ENCODE measurements at places on chromosomes 2 and 18.

DNA sequence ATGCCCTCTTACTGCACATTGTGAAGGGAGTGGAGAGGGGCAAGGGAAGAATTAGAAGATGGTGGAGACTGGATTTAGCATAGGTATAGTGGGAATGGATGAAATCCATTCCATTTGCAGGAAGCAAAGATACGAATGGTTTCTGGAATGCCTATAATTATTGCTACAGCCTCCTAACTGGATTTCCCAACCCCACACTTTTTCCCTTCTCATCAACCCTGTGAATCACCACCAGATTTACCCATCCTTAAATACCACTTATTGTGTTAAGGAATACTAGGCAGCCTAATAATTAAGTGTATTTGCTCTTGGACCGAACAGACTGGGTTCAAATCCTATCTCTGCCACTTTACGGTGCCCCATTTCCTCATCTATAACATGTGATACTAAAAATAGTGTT lies 39.3 kb upstream of the CREB1 start:
- DNase-seq: no peak

- no peak for DNase-seq
Observed at GRCh38 chr2:132662732-132663131, 7.3 kb downstream of the LYPD1 start.

DNA sequence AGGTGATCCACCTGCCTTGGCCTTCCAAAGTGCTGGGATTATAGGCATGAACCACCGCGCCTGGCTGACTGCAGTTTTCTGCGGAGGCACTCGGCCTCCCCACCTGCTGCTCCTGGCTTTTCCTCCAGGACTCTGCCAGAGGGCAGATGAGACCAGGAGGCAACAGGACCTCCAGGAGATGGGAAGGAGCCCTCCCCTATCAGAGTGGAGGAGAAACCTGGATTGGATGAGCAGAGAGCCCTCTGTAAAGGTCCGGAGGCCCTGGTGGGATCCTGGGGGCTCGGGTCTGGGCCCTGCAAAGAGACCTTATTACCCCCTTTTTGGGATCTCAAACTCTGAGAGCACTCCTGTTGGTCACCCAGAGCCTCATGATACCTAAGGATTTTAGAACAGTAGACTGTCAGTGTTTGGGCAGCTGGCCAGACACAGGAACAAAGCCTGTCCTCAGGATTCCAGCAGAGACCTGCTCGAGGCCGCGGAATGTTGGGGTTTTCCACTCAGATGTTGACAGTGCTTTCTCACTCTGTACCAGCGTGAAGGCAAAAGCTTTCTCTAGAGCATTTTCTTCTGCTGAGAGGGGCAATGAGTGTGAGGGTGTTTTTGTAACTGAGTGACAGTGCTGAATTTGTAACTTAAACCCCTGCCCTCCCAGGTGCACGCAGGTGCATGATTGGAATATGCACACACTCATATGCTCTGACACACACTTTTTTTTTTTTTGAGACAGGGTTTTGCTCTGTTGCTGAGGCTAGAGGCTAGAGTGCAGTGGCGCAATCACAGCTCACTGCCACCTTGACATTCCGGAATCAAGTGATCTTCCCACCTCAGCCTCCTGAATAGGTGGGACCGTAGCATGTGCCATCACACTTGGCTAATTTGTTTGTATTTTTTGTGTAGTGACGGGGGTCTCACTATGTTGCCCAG lies 48.4 kb downstream of the NPPC start:
- DNase-seq: peak; percentile 25

DNA sequence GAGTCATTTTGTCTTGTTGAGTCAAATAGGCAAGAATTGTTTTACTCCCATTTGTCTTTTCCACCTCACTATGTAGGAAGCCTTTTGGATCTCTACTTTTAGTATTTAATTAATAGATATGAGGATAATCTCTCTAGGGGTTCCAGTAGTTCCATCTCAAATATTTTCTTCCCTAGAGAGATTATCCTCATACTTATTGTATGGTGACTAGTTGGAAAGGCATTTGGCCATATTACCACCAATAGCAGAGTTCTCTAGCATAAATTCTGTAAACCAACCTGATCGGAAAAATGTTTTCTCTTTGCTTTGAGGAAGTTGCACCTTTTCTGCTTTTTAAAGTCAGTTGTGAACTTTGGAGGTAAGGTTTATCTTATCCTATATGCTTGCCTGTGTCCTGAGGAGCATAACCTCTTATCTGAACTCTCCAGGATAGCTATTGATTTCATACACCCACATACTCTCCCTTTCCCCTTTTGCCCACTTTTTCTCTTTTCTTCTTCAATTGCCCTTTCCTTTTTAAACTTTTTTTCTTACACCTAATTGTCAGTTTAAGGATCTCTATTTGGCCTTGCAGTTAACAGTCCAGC lies 100.8 kb downstream of the GALNT1 start:
- no peak for DNase-seq

DNA sequence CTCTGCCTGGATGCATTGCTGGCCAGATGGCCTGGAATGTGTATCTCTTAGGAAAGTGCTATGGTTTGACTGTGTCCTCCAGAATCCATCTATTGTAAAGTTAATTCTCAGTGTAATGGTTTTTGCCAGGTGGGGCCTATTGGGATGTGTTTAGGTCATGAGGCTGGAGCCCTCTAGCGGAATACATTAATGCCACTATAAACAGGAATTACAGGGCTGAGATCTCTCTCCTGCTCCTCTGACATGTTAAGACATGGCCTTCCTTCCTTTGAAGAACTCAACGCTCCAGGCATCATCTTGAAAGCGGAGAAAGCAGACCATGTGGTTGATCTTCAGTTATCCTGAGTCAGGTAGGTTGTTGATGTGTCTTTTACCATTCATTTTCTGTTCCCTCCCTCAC lies 276.4 kb downstream of the RPIA start:
- no peak for DNase-seq

DNA sequence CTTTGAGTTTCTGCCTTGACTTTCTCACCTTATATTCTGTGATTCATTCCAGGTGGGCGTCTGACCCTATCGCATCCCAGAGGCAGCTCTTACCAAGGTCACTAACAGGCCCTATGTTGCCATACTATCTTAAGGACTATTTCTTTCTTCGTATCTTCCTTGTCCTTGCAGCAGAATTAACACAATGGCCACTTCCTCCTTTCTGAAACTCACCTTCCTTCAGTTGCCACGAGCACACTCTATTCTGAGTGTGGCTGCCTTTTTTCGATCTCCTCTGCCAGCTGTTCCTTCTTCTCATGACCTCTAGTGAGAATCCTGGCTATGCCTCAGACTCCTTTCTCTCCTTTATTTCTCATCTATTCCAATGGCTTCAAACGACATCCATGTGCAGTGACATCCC lies 160.4 kb upstream of the CCDC195 start:
- no peak for DNase-seq
